Left kidney (tissue), 8 donors: ENCODE measurements at places on chromosomes 6 and 20.

- no peak for DNase-seq
Measured at GRCh38 chr20:59774204-59774641, 159.2 kb downstream of the SYCP2 start.

DNA sequence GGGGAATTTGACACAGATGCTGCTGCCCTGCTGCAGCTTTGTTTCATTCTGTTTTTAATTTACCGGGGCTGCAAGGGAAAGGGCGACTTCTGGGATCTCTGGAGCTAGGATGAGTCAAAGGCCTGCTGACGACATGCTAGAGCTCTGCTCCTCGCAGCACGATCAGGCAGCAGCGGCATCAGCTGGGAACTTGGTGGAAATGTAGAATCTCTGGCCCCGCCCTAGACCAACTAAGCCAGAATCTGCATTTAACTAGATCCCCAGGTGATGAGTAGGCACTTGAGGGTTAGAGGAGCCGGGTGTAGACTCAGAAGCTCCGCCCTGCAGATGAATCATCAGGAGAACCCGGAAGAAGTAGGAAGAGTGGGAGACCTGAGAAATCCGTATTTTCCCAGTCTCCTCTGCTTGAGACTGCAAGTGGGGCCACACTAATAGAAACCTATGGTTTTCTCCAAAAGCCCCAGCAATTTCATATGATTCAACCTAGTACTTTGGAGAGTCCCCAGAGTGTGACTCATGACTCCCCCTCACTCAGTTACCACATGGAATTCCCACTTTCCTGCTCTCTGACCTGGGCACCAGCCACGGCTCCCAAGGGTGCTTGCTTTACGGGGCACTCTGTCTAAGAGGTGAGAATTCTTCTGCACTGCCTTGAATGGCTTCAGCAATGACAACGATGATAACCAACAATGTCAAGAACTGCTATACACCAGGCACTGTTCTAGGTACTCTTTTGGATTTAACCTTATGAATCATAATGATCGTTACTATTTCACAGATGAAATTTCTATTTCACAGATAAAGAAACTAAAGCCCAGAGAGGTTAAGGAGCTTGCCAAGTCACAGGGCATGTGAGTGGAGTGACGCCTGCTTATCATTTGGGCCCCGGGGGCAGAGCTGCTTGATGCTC is 18.1 kb downstream of the TUBB2B start:
- DNase-seq, result no peak

DNA sequence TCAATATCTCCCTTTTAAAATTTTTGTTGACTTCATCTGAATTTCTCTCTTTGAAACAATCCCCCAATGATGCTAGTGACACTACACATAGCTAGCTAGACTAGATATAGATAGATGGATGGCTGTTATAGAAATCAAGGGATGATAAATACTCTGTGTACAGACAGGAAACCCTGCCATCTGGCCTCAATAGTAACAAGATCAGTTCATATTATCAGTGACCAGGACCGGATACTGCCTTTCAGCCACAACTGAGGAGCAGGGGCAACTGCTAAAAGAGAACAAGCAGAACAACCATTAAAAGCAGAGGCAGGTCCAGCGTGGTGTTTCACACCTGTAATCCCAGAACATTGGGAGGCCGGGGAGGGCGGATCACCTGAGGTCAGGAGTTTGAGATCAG is 118.3 kb upstream of the FAM184A start:
- no peak for DNase-seq

- no peak for DNase-seq
Measured at GRCh38 chr6:8361259-8361658, 74.1 kb downstream of the SLC35B3 start.
